NCI-H748 treated with DMSO at 0.1 percent for 48 hours (cell line): ENCODE measurements at places on chromosomes 7 and 10.

DNA sequence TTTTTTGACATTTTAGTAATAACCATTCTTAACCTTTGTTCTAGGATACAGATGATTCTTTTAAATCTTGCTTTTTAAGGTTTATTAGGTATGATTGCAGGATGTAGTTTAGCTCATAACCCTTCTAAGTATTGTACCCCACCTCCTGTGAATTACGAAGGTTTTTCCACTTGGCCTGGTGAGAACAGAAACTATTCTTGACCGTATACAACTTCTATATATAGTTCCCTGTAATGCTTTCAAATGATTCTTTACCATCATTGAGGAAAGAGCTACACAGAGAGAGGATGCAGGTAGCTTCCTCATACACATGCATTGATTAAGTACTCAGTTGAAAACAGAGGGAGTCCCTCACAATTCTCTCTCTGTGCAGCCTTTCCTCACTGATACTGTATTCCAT lies 86.3 kb downstream of the PALS2 start:
- DNase-seq, result no peak

- DNase-seq, result no peak
Measured at GRCh38 chr7:3859431-3859830, 558.4 kb downstream of the SDK1 start.

DNA sequence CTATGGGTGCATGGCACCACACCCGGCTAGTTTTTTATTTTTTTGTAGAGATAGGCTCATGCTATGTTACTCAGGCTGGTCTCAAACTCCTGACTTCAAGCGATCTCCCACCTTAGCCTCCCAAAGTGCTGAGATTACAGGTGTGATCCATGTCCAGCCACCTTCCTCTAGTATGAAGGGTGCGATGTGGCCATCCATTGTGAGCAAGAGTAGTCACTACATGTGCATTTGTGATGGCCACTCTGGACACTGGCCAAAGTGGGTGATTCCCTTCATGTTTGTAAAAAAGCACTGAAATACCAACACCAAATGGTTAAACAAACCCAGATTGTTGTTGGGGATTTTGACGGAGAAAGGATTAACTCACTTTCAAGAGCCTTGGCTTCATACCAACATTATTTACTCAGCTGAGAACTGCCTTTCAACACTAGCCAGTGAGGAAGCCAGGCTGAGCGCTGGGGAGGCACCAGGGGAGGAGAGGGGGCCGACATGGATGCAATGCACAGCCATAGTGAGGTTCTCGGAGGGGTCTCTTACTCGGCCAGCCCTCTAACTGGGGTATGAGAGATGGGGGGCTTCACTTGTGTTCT lies 198.1 kb upstream of the LYZL2 start:
- peak; percentile 5 for DNase-seq

GRCh38 chr10:128024426-128024825 lies 101.8 kb downstream of the MKI67 start:
- DNase-seq, result no peak

DNA sequence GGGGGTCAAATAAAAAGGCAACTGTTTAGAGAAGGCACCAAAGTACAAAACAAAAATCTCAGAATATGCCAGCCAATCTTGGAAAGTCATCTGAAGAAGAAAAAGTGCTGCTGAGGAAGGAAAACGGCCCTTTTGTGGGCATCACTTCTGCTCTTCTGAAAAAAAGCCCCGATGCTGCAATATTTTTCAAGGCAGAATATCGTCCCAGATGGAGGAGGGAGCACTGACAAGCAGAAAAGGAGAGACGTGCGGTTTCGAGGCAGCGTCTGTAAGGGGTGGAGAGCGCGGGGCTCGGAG lies 959 bp upstream of the ATRNL1 start:
- DNase-seq, result no peak

- no peak for DNase-seq
Measured at GRCh38 chr10:110865186-110865808, 6.4 kb upstream of the PDCD4 start.

GRCh38 chr7:113918946-113919345 lies at the start of gene PPP1R3A:
Gene PPP1R3A, minus strand, starts transcription at chr7:113919009. Its CDS starts 13 bp downstream, at chr7:113918996.
- no peak for DNase-seq

GRCh38 chr7:41277561-41277960 lies 425.3 kb downstream of the INHBA start:
- no peak for DNase-seq

DNA sequence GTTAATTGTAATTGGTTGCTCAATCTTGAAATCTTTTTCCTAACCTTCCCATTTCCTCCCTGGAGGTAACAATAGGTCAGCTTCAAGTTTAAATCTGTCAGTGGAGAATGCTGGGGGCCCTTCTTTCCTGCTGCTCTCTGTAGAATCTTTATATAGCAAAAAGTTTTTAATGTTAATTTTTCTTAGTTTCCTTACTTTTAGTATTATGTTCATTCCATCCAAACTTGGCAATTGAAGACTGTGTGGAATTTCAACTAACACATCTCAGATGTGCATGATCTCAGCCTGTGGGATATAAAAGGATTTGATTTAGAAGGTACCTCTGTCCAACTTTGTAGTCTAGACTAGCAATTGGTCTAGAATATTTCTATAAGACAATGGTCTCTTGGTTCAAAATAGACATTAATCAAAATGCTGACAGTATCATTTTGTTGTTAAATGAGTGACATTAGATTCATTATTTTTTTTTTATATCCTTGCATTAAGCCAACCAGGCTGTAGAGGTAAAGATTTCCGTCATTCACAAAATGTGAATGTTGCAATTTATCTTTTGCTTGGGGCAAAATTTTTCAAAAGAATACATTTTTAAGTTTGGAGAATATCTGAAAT lies 100.4 kb upstream of the SEMA3A start:
- no peak for DNase-seq

GRCh38 chr7:103058122-103058521 lies 16.5 kb downstream of the FBXL13 start:
- DNase-seq, result no peak

DNA sequence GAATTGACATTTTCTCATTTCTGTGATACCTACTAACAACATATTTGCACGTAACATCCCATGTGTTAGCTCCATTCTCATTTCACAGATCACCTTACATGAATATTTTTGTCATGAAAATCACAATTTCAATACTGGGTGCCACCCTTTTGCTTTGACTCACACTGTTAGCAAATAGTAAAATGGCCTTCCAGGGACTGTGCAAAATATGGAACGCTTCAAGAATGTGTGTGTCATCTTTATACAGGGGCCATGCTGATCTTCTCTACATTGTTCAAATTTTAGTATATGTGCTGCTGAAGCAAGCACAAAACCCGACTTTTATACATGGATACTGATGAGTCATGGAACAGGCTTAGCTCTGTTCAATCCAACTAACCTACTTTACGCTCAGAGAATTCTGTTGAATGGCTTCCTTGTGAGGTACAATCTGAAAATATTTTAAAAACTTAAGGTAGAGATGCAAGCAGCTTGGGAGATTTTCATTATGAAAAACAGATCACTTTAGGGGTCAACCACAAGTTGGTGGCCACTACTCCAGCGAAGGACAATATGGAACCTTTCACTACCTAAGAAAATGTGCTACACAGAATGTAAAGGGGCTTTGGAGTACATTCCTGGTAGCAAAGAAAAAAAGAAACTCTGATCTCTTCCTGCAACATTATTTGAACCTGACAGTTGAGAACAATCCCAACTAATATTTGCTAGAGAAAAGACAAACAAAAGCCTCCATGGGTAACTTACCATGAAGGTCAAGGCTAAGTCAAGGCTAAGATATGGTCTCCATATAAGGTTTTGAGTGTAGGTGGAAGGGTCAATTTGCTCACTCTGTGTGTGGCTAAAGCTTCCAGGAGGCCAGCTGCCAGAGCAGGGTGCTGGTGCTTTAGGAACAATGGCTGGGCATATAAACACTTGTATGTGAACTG lies 11.9 kb downstream of the ANKRD26 start:
- no peak for DNase-seq

GRCh38 chr10:3761904-3762303 lies 23.1 kb downstream of the KLF6 start:
- DNase-seq, result no peak

DNA sequence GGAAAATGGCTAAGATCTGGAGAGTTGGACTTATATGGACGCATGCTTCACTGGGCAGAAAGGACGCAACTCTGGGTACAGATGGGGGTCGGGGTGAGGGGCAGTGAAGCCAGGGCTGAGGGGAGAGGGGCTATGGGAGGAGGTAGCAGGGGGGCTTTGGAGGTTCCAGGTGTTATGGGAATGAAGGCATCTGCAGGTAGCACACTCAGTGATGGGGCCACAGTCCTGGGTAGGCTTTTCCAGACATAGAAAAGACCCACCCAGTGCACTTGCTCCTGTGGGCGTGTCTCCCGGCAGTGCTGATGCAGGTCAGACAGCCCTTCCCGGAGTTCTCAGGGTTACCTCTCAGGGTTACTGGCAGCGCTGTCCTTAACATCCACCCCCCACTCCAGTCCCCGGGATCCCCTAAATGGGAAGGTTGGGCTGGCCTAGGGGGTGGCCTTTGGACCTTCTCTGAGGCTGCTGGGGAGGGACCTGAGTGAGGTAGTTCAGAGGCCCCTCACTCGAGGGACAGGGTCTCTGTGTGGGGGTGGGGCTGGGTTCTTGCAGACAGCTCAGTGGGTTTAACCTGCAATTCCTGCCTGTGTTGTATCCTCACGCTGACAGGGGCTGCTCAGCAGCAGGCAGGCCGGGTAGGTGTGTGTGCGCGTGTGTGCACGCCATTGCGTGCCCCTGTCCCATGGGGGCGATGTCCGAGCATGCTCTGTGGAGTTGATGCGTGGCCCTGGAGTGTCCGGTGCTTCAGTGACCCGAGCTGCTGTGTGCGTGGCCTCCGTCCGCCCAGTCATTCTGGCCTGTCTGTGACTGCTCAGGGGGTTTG lies 6.2 kb downstream of the ZYX start:
- DNase-seq, result no peak

GRCh38 chr10:61792097-61792716 lies 109.3 kb upstream of the ARID5B start:
- no peak for DNase-seq

DNA sequence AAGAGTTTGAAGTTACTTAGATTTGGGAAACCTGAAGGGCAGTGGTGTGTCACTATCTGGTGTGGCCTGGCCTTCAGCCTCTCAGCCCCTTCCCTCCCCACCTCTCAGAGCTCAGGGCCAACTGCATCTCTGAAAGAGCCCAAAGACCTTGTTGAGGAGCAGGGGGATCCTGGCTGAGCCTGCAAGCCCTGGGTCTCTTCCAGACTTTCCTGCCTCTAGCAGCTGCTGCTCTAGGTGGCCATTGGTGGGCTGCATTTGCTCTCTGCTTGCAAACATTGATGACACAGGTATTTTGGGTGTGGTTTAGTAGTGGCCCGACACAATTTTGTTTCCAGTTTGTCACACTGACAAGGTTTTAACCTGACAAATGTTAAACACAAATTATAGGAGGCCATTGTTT lies 3.1 kb upstream of the UPP1 start:
- DNase-seq, result no peak

GRCh38 chr10:12534824-12535223 lies 185.5 kb downstream of the CAMK1D start:
- no peak for DNase-seq

- no peak for DNase-seq
Measured at GRCh38 chr7:129143724-129144094, 798 bp upstream of the TSPAN33 start.

DNA sequence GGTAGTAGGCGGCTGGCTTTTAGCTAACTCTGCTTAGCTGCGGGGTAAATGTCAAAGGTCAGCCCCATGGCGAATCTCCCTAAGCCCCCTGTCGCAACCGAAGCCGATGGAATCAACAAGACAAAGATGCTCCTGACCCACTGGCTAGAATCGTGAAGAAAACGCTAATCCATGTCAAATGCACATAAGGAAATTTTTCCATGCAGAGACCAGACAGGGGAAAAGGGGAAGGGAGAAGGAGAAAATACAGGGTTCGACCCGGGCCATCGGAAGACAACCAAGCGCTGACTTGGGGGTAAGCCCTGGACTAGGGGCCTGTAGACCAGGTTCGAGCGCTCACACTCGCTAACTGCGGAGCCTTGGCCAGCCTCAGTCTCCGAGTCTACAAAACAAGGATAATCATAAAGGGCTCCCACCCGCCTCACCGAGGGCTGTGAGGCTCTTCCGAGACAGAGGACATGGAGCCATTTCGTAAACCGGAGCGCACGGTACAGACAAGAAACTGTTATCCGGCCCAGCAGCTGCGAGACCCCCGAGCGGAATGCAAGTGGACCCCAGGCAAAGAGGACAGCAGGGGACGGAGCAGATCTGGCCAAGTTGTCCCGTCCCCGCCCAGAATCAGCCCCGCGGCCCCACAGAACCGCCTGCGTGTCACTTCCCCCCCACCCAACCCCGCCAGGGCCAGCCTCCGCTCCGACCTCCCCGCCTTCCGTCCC lies 507 bp downstream of the SAR1A start:
- DNase-seq, result no peak

DNA sequence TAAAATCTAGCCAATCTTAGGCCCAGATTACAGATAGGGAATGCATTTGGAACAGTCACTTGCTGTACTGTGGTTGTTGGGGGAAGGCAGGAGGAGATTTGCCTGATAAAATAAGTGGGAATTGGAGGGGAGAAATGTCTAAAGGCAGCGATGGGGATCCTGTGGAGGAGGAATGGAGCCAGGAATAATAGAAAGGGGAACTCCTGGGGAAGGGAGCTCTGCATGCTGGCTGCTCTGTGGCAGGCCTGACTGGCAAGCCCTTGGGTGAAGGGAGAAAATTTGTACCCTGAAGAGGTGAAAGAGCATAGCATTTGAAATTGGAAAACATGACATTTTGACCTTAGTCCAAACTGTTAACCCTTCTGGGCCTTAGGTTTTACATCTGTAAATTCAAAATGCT lies 13.7 kb downstream of the MMP21 start:
- no peak for DNase-seq

- no peak for DNase-seq
Measured at GRCh38 chr10:12337453-12338372, 11.6 kb upstream of the CAMK1D start.

- no peak for DNase-seq
Measured at GRCh38 chr7:20359341-20359963, 28.8 kb downstream of the ITGB8 start.

GRCh38 chr7:22093001-22093400 lies 147.3 kb upstream of the CDCA7L start:
- no peak for DNase-seq

- no peak for DNase-seq
Measured at GRCh38 chr10:76115471-76116155, 684.2 kb downstream of the LRMDA start.
